ENCODE measurements at places on chromosomes 12 and 14. TPM values are rescaled to one million over a fixed set of nuclear protein-coding genes. Genes with fewer than 3 reads are reported as not detected.

Gene LRTM2
- not detected for total RNA-seq

Gene MYH6
- not detected for total RNA-seq

Gene COX8C
- not detected for total RNA-seq

Gene KRT82
- total RNA-seq = not detected

Gene STAC3
- 0.54 TPM for total RNA-seq

Gene PPFIBP1
- total RNA-seq = 1.9 TPM

Gene KRT6A
- not detected for total RNA-seq

Gene TMEM119
- 1.9 TPM for total RNA-seq
